ENCODE measurements at places on chromosomes 12 and 14.

DNA sequence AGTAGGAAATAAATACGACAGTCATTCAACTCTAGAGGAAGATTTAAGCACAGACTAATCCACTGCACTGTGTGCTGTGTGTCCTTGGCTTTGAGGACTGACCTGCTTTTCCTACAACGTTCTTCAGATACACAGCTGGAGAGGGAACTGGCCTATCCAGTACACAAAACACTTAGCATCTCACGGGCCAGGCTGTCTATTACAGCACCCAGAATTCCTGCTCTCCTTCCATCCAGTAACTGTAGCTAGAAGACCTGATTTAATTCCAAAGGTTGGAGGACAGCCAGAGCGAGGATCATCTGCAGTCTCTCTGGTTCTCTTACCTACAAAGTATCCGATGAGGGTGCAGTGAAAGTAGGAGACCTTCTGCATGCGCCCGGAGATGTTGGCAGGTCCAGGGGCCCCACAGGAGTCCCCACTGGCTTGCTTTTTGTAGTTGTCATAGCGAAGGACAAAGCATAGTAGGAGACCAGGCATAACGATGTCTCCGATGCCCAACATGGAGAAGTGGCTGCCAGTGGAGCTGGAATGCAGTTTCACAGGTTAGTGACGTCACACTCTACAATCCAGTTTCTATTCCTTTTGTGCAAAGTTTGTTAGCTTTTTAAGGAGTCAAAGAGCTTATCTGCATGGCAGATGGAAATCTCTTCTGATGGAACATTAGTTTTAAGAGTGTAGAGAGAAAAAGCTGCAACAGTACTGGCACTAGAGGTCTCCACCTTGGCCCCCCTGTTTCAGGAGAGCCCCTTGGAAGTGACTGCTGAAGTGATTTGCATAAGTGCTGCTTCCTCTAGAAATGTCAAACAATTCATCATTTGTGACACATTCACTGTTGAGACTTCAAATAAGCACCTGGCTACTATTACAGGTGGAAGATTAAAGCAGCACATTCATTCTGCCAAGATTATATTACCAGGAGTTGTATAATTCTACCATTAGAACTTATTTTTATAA, 41.7 kb downstream of the ACADS start:
- no peak for DNase-seq

DNA sequence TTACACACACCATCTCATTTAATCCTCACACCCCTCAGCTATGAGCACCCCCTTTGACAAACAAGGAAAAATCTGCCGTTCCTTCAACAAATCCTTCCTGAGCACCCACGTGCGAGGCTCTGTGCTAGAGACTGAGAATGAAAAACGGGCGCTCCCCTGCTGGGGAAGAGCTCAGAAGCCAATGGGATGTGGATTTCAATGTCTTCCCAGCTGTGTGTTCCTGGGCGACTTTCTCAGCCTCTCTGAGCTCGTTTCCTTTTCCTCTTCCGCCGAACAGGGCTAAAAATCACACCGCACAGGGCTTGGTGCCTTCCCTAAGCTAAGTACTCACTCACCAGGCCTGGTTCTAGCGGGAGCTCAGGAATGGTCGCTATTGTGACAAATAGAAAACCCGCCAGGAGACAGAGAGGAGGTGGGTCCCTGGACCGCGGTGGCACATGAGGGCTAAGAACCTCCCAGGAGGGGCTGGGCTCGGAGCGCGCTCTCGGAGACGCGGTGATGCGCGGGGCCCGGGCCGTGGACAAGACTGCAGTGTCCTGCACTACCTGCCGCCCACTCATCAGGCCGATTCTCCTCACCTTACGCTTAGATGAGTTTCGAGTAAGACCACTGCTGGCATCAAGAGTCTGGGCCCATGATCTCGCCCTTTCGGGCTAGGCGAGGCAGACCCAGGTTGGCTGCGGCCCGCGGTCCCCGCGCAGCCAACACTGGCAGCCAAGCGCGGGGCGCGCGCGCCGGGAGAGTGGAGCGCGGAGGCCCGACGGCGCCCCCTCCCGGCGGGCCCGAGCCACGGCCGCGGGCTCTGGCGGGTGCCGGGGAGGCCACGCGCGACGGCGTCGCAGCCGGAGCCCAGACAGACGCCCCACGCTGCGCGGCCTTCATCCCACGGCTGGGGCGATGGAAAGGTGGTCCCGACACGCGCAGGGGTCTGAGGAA, 17.0 kb downstream of the ZDHHC22 start:
- peak; percentile 36 for DNase-seq

DNA sequence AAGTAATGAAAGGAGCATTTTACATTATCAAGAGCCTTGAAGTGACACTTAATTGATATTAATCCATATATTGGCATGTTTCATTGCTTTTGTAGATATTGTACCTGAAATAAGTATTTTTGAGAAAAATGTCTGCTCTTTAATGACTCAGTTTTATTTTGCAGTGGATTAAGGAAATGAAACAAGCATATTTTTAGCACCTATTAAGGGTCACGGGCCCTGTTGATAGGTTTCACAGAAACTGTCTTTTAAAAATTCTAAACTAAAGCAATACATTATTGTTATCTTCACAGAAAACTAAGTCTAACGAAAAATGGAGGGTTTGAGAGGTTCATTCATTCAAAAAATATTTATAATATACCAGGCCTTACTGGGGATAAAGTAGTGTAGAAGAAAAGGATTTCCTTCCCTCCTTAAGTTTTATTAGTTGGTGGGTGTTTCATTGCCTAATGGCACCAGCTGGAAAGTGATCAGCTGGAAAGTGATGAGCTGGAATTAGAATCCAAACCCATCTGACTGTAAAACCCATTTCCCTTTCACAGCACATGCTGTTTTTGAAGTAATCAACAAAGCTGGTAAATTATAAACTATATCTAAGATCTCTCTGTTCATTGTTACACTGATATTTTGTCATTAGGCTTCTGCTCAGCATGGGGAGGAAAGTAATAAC, 54.2 kb downstream of the PTPRQ start:
- no peak for DNase-seq

DNA sequence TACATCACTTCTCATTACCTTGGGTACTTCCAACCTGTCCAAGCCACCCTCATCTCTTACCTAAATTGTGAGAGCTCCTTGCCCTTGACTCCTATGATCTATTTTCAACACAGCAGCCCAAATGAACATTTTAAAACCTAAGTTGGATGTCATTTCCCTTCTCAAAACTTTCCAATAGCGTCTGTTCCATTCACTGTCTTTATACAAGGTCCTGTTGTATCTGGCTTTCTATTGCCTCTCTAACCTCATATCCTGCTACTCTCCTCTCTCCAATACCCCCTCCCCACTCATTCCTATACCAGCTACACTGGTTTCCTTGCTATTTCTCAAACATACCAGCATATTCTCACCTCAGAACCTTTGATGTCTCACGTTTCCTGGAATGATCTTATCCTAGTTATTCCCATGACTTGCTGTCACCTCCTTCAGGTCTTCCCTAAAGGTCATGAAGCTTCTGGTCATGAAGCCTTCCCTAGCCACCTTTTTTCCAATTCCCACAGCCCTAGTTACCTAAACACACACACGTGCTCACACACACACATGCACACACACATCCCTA, 4.1 kb upstream of the KANSL2 start:
- DNase-seq: no peak

DNA sequence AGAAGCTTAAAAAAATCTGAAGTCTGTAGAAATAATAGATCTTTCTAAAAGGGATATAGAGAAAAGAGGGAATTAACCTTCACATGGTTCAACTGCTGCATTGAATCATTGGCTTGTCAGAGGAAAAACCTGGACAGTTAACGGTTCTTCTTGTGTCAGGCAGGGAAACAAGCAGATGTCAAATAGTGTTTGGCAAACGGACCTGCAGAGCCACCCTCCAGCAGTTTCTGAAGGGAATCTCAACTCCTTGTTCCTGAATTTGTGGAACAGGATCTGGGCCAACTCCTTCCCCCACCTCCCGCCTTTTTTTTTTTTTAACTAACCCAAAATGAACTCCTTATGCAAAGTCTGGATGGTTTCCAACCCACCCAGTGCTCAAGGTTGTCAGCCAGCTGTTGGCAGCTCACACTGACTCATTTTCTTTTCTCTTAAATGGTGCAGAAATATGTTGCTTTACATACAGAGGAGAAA, 187.3 kb downstream of the CAND1 start:
- DNase-seq: peak; percentile 30

DNA sequence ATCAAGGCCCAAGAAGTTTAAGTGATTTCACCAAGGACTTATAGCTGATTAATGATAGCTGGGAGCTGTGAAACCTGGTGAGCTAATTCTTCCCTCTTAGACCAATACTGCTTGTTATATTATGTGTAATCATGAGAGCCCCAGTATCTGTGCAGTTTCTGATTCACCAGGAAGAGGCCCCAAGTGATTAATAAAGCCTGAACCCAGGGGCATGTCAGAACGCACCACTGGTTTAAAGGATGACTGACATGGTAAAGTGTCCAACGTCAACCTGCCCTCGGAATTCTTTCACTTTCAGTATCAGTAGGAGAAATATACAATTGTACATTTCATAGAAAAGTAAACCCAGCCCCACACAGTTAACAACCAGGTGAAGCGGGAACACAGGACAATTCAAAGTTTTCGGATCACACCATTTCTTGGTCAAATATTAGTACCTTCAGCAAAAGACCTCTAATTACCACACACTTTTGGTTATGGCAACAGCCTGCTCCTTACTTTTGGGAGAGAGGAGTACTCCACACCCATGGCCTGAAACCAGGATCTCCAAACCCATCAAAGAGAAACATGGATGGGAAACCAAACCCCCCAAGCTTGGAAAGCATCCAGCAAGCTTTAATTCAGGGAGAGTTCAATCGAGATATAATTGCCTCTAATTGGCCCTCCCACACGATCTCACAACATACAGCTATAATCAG, 28.5 kb downstream of the TMCC3 start:
- DNase-seq: peak; percentile 59

GRCh38 chr14:55867311-55867710, 250.9 kb upstream of the PELI2 start:
- DNase-seq: no peak

DNA sequence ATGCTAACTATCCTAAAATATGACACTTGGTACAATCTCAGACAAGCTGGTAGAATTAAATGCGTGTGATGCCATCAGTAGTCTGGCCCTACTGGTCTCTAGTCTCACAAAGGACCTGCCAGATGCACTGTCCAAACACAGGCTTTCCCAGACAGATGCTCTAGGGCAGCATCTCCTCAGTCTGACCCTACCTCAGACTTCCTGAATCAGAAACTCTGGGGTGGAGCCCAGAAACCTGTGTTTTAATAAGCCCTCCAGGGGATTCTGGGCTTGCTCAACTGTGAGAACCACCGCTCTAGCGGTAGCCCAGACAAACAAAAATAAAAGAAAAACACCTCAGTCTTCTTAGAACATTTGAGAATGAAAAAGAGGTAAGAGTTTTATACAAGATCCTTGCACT, 48.0 kb downstream of the BDKRB1 start:
- DNase-seq: no peak

DNA sequence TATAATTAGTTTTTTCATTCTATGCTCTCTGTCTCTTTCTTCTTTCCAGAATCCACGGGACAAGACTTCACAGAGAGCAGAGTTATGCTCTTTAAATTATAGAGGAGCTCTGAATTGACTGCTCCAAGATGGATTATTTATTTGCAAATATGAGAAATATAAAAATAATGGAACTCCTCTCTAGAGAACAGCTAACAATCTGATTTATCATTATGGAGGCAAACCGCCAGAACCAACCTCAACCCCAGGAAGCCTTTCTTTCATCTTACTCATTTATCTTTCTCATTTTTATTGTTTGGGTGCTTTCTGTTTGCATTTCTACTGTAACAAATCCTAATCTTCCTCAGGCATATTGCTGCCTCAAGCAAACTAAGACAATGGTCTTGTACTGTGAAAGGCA, 216.5 kb downstream of the C12orf50 start:
- no peak for DNase-seq

DNA sequence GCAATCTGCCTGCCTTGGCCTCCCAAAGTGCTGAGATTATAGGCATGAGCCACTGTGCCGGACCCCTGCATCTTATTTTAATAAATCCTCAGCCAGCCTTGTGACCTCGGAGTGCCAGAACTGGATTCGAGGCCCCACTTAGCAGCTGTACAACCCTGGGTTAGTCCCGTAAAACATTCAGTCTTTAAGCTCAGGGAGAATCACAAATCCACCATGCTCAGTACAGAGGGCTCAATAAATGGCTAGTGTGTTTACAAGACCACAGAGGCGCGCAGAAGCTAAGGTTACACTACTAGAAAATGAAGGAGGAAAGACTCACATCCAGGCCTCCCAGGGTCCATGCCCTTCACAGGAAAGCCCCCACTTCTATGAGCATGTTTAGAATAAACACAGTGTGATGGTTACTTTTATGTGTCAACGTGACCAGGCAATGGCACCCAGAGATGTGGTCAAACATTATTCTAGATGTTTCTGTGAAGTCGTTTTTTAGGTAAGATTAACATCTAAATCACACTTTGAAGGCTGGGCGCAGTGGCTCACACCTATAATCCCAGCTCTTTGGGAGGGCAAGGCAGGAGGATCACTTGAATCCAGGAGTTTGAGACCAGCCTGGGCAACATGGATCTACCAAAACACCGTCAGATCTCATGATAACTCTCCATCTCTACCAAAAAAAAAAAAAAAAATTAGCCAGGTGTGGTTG, 55.3 kb downstream of the CLMN start:
- DNase-seq: peak; percentile 13

DNA sequence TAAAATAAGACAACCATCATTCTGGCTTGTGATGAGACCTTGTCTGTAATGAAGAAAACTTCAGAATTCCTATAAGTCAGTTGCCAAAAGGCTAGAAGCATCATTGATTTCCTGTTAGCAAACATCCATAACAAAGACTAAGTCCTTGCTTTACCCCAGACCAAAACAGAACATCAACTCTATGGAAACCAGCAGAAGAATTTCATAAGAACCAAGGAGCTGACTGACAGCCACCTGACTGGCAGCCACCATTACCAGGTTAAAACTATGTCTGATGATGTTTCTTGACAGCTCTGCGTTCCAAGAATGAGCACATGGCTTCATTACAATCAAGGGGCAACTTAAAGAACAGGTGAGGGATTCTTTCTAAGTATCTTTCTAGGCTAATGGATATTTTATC, 29.3 kb downstream of the HECTD4 start:
- no peak for DNase-seq

- peak; percentile 71 for DNase-seq
Observed at GRCh38 chr12:50005175-50005574, 20.1 kb downstream of the RACGAP1 start.
